ENCODE measurements at places on chromosomes 4 and X.

DNA sequence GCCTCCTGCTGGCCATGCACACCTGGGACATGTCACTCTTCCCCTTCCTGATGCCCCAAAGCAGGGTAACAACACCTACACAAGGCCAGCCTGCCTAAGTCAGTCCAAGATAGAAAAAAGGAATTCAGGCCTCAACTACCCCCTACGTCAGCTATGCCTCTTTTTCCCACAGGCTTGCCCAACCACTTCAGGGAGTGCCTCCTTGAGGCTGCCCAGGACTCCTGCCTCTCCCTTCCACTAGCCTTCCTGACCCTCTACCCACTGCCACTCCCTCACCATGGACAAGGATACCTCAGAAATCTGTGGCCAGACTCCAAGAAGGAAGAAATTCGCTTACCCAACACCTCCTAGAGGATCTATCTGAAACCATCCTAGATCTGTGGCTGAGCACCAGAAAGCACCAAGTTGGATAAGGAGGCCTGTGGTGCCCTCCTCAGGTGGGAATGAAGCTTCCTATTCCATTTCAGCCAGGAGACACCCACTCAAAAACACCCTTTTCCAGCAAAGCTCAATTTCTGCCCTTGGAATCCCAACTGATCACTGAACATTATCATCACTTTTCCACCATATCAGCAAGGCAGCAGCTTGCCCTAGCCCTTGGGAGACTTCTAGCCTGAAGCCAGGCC is 1.8 kb downstream of the KDM5C start:
- DNase-seq, result no peak

GRCh38 chr4:147854154-147854553 is 122.3 kb downstream of the ARHGAP10 start:
- no peak for DNase-seq

GRCh38 chr4:146916479-146917076 is 29.1 kb downstream of the TTC29 start:
- DNase-seq, result peak; percentile 11

DNA sequence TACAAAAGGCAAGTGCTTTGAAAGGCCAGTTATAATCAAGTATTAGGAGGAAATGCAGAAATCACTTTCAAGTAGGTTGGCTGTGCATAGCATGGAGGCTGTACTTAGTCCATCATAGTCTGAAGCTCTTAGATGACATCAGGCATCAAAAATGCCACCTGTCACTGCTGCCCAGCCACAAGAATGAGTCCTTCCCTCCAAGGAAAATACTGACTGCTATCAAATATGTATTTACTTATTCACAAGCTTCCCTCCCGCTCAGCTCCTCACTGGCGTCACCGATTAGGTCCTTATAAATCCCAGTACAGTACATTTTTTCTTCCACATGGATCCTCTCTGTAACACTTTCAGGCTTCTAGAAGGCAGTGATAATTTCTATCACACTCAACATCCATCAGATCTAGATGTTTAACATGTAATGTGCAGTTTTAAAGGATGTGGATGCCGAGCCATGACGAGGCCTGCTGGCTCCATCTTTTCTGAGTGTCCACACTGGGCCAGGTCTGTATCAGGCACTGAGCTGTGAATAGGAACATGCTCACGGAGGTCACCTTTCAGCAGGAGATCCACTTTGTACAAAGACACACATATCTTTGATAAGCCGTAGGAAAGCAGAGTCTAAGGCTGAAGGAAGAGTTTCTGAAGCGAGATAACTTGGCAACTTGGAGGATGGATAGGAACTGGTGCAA is 121.9 kb downstream of the PALLD start:
- no peak for DNase-seq

GRCh38 chrX:29044423-29045184 is 457.4 kb downstream of the IL1RAPL1 start:
- no peak for DNase-seq

GRCh38 chr4:86398187-86398586 is 38.3 kb upstream of the MAPK10 start:
- no peak for DNase-seq

GRCh38 chrX:134026565-134027311 is 41.3 kb upstream of the GPC3 start:
- DNase-seq, result peak; percentile 2
